ENCODE measurements at places on chromosomes 2 and 18. TPM values are rescaled to one million over a fixed set of nuclear protein-coding genes. Genes with fewer than 3 reads are reported as not detected.

The OTX1 gene
- not detected for total RNA-seq

The BCL2 gene
- total RNA-seq, result 40.1 TPM

The SIGLEC15 gene
- not detected for total RNA-seq

The NT5DC4 gene
- not detected for total RNA-seq

The RASGRP3 gene
- total RNA-seq, result 1.4 TPM
